ENCODE measurements at places on chromosomes 4 and X. TPM values are rescaled to one million over a fixed set of nuclear protein-coding genes. Genes with fewer than 3 reads are reported as not detected.

- DNase-seq, result no peak
These were observed 132.2 kb downstream of the BMPR1B start for GRCh38 chr4:94889946-94890345.

DNA sequence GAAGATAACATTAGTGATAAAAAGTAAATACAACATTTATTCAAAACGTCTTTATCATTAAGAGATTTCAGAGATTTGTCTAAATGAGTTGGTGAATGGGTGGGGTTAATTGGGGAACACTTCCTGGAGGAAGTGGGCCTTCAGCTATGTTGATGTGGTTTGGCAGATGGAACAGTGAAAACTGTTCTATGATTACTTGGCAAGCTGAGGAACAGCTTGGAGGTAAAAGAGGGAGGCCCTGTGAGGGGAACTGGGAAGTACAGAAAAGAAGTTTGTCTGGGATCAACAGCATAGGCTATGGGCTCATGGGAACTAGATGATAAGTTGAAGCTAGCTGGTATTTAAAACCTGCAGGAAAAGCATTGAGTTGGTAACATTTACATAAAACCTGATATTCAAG, 26.0 kb downstream of the OCRL start:
- no peak for DNase-seq

Gene MOB1B
- total RNA-seq, result 14.0 TPM

DNA sequence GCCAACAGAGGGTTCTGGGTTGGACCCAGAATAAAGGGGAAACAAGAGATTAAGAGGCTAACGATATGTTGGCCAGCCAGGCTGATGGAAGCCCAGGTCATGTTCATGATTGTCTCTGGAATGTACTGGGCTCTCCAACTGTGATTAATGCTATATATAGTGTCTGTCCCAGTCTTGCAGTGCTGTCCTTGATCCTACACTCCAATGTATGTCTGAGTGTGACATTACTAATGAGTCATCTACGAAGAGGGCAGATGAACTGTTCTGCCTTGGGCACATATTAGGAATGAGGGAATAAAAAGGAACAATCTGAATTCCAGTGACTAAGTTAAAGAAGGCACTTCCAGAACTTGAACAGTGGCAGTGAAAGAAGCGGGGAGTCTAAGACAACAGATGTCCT, 142.1 kb downstream of the PDGFRA start:
- no peak for DNase-seq

Gene PLP1
- total RNA-seq, result 11.9 TPM
